ENCODE measurements at places on chromosomes 4 and X.

DNA sequence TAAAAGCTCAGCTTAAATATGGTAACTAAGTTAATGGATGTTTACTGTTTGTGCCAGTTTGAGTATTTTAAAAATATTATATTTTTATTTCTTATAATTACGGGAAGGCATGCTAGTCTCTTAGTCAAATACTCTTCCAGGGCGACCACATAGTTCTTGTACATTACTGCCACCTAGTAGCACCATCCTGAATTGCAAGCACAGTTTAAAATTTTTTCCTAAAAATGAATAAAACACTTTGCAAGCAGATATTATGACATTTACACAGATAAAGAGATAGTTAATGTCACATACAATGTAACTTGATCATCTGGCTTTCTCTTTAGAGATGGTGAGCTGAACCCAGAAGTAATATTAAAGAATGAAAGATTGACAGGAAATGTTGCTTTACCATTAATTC is 11.5 kb downstream of the NDP start:
- DNase-seq, result no peak

- DNase-seq, result no peak
These were observed 254.6 kb downstream of the GASK1B start for GRCh38 chr4:157918036-157918832.

GRCh38 chr4:120850018-120850599 is 72.4 kb downstream of the PRDM5 start:
- DNase-seq, result no peak

DNA sequence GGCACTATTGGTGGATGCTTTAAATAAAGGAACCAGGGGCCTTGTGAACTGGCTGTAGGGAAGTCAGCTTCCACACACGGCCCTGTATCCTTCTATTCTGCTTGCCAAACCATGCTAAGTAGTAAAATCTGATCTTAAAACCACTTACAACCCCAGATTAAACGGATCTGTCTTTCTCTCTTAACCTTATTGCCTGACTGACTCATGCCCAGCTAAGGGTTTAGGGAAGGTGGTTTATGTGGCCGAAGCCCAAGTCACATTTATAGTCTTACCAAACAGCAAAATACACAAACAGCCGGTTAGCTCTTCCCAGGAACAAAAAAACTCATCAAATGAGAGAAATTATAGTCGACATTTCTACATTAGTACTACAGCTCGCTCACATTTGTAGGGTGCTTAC is 988.4 kb upstream of the TENM3 start:
- DNase-seq, result no peak

GRCh38 chr4:58507079-58507478 is 1396.9 kb upstream of the IGFBP7 start:
- DNase-seq, result no peak

DNA sequence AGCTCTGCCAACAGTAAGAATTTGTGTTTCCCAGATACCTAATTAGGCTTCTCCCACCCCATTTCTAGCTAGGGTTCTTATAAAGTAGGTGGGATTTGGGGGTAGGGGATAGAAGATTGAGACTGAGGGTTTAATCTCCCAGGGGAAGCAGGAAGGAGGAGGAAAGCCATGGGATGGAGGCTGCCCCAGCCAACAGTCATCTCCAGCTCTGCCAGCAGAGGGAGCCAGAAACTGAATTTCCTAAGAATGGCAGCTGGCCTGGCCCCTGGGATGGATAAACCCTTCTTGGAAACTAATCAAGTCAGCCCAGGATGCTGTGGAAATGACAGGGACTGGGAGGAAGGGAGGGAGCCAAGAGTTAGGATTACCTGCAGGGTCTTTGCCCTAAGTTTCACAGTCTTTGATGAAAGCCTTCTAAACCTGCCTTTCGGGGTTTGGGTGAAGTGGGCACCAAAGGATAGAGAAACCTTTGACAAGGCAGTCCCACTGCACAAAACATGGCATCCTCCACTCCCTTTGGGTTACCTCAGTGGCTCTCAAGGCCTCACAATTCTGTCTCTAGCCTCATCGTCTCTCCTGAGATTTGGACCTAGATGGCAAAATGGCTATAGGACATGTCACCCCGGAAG is 6.7 kb upstream of the ERCC6L start:
- peak; percentile 65 for DNase-seq

DNA sequence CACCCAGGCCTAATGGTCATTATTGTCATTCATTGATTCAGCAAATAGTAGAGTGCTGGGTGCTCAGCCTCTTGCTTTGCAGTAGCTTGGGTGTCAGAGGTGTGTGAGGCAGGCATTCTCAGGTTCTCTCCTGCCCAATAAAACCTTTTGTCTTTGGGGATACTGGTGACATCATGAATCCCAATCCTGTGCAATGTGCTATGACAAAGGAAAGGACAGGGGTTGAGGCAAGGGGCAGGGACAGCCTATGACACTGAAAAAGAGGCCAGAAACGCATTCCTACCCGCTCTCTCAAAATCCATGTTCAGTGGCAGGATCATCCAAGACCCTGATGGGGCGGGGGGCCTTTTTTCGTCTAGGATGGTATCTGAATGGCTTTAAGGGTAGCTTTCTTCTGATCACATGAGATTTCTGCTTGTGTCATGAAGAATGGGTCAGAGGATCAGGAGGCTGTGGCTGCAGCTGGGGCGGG is 1.5 kb upstream of the FAM193A start:
- no peak for DNase-seq

DNA sequence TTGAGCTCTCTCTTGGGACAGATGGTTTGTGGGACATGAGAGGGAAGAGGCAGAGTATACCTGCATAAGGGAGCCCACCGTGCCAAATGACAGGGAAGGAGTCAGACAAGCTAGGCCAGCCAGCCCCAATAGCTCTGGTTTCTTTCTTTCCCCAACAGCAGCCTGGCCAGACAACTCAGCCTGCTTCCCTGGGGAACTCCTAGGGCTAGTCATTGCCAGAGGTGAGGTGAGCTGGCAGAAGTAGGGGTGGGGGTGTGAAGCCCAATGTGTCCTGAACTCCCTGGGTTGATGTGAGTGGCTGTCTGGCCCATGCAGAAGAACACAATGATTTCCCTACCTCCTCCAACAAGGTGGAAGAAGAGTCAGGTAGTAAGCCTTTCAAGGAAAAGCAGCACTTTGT is 135.5 kb downstream of the AMMECR1 start:
- no peak for DNase-seq
